ENCODE measurements at places on chromosomes 1 and 21. TPM values are rescaled to one million over a fixed set of nuclear protein-coding genes. Genes with fewer than 3 reads are reported as not detected.

The NUAK2 gene
- total RNA-seq = 1.6 TPM

The ITLN2 gene
- total RNA-seq = not detected

The FAM151A gene
- not detected for total RNA-seq

The ERRFI1 gene
- total RNA-seq = not detected

The ZNF678 gene
- 5.2 TPM for total RNA-seq

The CLDN19 gene
- not detected for total RNA-seq

The NPR1 gene
- not detected for total RNA-seq

The EPS8L3 gene
- not detected for total RNA-seq

The THEM5 gene
- total RNA-seq = not detected

The ATAD3C gene
- 1.0 TPM for total RNA-seq

The AKNAD1 gene
- total RNA-seq = not detected

The THBS3 gene
- 15.0 TPM for total RNA-seq

The CLEC20A gene
- not detected for total RNA-seq

The SMPDL3B gene
- total RNA-seq = 0.76 TPM

The HCN3 gene
- 5.1 TPM for total RNA-seq

The FHAD1 gene
- total RNA-seq = 0.21 TPM

The HLCS gene
- 16.8 TPM for total RNA-seq

The OR2T33 gene
- not detected for total RNA-seq

The PRUNE1 gene
- total RNA-seq = 19.0 TPM

The OLFML3 gene
- 0.42 TPM for total RNA-seq

The OR2L8 gene
- total RNA-seq = not detected

The C1QB gene
- total RNA-seq = not detected

The EDARADD gene
- total RNA-seq = 0.45 TPM

The NCF2 gene
- total RNA-seq = 9.2 TPM

The SLC45A1 gene
- 0.13 TPM for total RNA-seq

The AVPR1B gene
- total RNA-seq = not detected

The RHD gene
- not detected for total RNA-seq

The ARHGAP29 gene
- total RNA-seq = not detected

The CFAP74 gene
- total RNA-seq = not detected

The TTC39A gene
- not detected for total RNA-seq

The EFCAB7 gene
- 7.7 TPM for total RNA-seq

The CFAP141 gene
- total RNA-seq = not detected

The KRTAP21-2 gene
- not detected for total RNA-seq

The TSPEAR gene
- not detected for total RNA-seq

The ACOT11 gene
- 1.3 TPM for total RNA-seq

The CLCA1 gene
- not detected for total RNA-seq

The AIRE gene
- total RNA-seq = not detected

The ATP6V1G3 gene
- not detected for total RNA-seq

The ATP5PO gene
- 229 TPM for total RNA-seq

The TARS2 gene
- 29.8 TPM for total RNA-seq

Measured in activated CD8-positive, alpha-beta T cell treated with anti-CD3 and anti-CD28 coated beads, Interleukin-2, amount 10 ng/mL, durations not matched to agents 7 days and 5 days (primary cell).